Stimulated activated CD4-positive, alpha-beta T cell treated with anti-CD3 and anti-CD28 coated beads, Interleukin-2, amount 100 ng/mL, for 48 hours (primary cell): ENCODE measurements at places on chromosomes 4 and X.

DNA sequence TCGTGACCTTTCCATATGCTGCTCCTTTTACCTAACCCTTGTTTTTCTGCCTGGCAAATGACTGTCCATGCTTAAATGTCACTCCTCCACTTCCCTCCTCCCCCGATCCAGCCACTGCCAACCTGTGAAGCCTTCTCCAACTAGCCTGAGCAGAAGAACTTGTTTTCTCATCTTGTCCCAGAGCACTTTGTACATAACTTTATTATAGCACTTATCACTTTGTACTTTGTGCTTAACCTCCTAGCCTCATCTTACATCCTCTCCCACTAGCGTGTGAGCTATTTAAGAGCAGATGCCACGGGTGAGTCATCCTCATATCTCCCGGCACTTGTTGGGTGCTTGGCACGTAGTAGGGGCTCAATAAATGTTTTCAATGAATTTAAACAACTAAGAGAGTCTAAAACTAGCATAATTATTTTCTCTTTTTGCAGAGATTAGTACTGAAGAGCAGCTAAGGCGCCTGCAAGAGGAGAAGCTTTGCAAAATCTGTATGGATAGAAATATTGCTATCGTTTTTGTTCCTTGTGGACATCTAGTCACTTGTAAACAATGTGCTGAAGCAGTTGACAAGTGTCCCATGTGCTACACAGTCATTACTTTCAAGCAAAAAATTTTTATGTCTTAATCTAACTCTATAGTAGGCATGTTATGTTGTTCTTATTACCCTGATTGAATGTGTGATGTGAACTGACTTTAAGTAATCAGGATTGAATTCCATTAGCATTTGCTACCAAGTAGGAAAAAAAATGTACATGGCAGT lies 46.9 kb downstream of the XIAP start:
- no peak for DNase-seq

GRCh38 chr4:134862116-134862515 lies 660.5 kb upstream of the PABPC4L start:
- DNase-seq, result no peak

GRCh38 chr4:129823105-129823504 lies 727.2 kb downstream of the C4orf33 start:
- no peak for DNase-seq

GRCh38 chrX:1389181-1389992 lies 2.5 kb downstream of the SLC25A6 start:
- DNase-seq, result no peak

DNA sequence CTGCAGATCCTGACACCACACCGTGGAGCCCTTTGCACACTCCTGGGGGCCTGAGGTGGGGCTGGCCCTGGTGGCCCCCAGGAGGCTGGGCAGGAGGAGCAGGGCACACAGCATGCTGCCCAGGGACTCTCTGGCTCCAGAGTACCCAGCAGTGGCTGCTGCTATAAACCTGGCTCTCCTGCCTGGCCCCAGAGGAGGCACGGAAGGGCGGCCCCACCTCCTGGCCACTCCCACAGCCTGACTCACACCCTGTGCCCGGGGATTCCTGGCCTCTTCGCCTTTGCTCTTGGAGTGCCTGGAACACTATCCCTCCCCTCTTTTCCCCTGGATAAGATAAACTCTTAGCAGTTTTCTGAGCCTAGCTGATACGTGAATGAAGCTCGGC lies at the start of gene PSAPL1:
Gene PSAPL1, minus strand, starts transcription at position 165 of the 385 bp plus-strand sequence. Its CDS starts 51 bp downstream, at position 114.
- no peak for DNase-seq
